Uterus (tissue), 4 donors: ENCODE measurements at places on chromosomes 1 and 21. TPM values are rescaled to one million over a fixed set of nuclear protein-coding genes. Genes with fewer than 3 reads are reported as not detected.

EIF3I gene
- total RNA-seq: 135 TPM

SAMD13 gene
- total RNA-seq: 1.8 TPM

RCSD1 gene
- 16.7 TPM for total RNA-seq

ATP8B2 gene
- total RNA-seq: 75.9 TPM

FAM177B gene
- total RNA-seq: not detected

KCTD3 gene
- total RNA-seq: 92.4 TPM

AXDND1 gene
- not detected for total RNA-seq

RAB4A gene
- 49.2 TPM for total RNA-seq

DNA sequence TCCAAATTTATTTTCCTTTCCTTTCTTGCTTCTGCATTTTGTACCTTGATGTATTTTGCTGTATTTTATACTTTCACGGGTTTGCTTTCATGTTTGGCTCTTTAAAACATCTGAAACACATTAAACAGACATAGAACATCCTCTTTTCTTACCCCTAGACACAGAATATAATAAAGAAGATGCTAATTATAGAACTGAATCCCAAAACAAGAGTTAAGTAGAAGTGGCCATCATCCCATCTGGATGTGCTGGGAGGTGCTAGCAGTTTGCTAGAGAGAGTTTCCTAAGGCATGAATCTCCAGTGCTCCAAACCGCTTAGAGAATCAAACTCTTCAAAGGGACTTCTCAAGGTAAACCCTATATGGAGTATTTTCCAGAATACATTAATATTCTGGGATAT lies 53.9 kb upstream of the GNG12 start:
- H3K36me3 ChIP-seq: no peaks in the 10 kb centered on the region
- H3K27ac ChIP-seq: no peak overlapping the region
- H3K4me3 ChIP-seq: no peak overlapping the region
- H3K27me3 ChIP-seq: no peaks in the 10 kb centered on the region
- no peak for DNase-seq

GRCh38 chr1:36175137-36176095 lies 19.5 kb downstream of the MAP7D1 start:
- H3K27ac ChIP-seq: peak overlapping the region; percentile 43
- H3K27me3 ChIP-seq: no peaks in the 10 kb centered on the region
- H3K4me3 ChIP-seq: no peak overlapping the region
- peaks cover 4% of the 10 kb centered on the region for H3K4me1 ChIP-seq
- no peaks in the 10 kb centered on the region for H3K36me3 ChIP-seq

GRCh38 chr1:208069908-208070307 lies 159.0 kb upstream of the CD34 start:
- H3K4me3 ChIP-seq: no peak overlapping the region
- H3K36me3 ChIP-seq: no peaks in the 10 kb centered on the region
- H3K27ac ChIP-seq: no peak overlapping the region
- no peaks in the 10 kb centered on the region for H3K27me3 ChIP-seq
- DNase-seq: no peak

- H3K36me3 ChIP-seq: no peaks in the 10 kb centered on the region
- no peak for DNase-seq
- no peaks in the 10 kb centered on the region for H3K4me1 ChIP-seq
- H3K27ac ChIP-seq: no peak overlapping the region
These were observed 35.0 kb downstream of the DHCR24 start for GRCh38 chr1:54851936-54852524.

- H3K4me3 ChIP-seq: no peak overlapping the region
- H3K27me3 ChIP-seq: no peaks in the 10 kb centered on the region
- DNase-seq: no peak
- H3K27ac ChIP-seq: no peak overlapping the region
- no peaks in the 10 kb centered on the region for H3K36me3 ChIP-seq
These were observed 225.8 kb downstream of the PTPRU start for GRCh38 chr1:29462096-29462495.

DNA sequence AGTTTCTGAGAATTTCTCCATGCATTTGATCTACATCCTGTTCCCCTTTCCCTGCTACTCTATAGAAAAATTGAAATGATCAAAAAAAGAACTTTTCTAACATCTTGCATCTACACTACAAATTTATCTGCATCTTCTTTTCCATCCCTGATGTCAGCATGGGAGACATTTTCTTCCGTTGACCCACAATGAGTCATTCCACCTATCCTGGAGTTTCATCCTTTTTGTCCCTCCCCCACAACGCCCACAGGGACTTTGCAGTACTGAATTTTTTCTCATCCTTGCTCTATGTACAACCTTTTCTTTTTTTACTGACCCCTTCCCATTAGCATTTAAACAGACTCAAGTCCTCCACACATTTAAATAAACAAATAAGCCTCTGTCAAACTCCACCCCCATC lies 112.2 kb upstream of the MROH9 start:
- H3K27me3 ChIP-seq: no peaks in the 10 kb centered on the region
- H3K4me3 ChIP-seq: no peak overlapping the region
- no peak overlapping the region for H3K27ac ChIP-seq
- no peaks in the 10 kb centered on the region for H3K36me3 ChIP-seq
- DNase-seq: no peak

DNA sequence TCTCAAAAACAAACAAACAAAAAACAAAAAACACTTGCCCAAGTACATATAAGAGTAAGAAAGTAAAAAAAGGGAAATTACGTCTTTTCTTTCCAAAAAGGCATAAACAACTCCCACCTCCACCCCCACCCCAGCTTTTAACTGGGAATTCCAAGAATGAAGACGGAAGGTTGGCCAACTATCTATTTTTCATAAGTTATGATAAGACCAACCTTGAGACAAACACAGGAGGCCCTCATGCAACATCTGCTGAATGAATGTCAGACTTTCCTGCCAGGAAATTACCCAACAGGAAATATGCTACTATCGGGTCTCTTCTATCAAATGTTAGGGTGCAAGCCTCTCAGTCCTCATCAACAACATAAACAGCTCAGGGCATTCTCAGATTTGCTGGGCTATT lies 1.9 kb downstream of the BSDC1 start:
- H3K27ac ChIP-seq: no peak overlapping the region
- no peak for DNase-seq
- H3K4me1 ChIP-seq: peaks cover 11% of the 10 kb centered on the region

GRCh38 chr1:44621841-44622286 lies 52.4 kb downstream of the TMEM53 start:
- H3K4me1 ChIP-seq: no peaks in the 10 kb centered on the region
- H3K27me3 ChIP-seq: no peaks in the 10 kb centered on the region
- no peak overlapping the region for H3K4me3 ChIP-seq

DNA sequence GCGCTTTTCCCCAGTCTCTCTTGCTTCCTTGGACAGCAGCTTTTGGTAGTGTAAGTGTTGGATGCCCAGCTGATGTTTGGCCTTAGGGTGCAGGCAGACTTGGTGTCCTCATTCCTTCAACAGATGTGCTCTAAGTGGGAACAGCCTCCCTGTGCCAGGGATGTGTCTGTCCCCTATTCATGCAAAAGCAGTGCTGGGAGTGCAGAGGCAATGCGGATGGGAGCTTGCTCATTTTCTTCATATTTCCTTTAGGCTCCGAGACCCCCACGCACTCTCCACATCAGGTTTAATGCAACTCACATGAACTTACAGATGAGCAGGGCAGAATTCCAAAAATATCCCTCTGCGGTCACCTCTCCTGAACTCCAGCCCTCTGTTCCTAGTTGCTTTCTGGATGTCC lies 96.1 kb downstream of the IER5 start:
- H3K36me3 ChIP-seq: no peaks in the 10 kb centered on the region
- no peaks in the 10 kb centered on the region for H3K4me1 ChIP-seq
- H3K4me3 ChIP-seq: no peak overlapping the region
- no peak for DNase-seq

GRCh38 chr1:180627411-180627810 lies 4.4 kb upstream of the XPR1 start:
- no peaks in the 10 kb centered on the region for H3K27me3 ChIP-seq
- no peak for DNase-seq
- no peaks in the 10 kb centered on the region for H3K4me1 ChIP-seq
- no peaks in the 10 kb centered on the region for H3K36me3 ChIP-seq
- no peak overlapping the region for H3K27ac ChIP-seq
- no peak overlapping the region for H3K4me3 ChIP-seq

GRCh38 chr1:219778110-219778509 lies 150.2 kb downstream of the SLC30A10 start:
- H3K4me3 ChIP-seq: no peak overlapping the region
- no peaks in the 10 kb centered on the region for H3K27me3 ChIP-seq
- no peaks in the 10 kb centered on the region for H3K36me3 ChIP-seq

- no peak for DNase-seq
- H3K36me3 ChIP-seq: no peaks in the 10 kb centered on the region
- no peak overlapping the region for H3K4me3 ChIP-seq
- H3K27ac ChIP-seq: no peak overlapping the region
- H3K4me1 ChIP-seq: no peaks in the 10 kb centered on the region
- H3K27me3 ChIP-seq: no peaks in the 10 kb centered on the region
These were observed 20.8 kb upstream of the SDC3 start for GRCh38 chr1:30929135-30929889.

DNA sequence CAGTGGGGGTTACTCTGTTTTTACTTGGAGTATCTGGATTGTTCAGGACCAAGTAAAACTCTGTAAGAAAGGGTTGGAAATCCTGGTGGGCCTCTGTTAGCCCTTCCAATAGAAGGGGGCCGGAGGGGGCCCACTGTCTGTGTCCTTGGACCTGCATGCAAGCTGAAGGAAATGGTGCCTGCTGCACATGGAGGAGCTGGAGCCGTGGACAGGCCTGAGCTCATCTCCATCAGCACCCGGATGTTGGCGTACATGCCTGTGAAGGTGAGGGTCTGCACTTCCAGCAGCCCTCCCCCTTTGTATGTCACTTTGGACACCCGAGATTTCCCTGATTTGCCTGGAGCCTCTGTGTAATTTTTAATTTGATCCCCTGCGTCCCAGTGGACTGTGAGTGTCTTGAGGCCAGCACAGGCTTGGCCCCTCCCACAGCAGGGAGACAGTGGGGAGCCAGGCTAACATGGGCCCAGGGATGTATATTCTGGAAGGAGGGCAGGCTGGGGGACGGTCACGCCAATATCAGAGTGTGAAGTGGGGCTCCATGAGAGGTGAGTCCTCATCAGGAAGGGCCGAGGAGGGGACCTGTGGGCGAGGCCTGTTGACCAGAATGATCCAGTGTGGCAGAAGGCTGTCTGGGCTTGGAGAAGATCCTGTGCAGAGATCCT lies 16.8 kb downstream of the GALNT2 start:
- no peaks in the 10 kb centered on the region for H3K4me1 ChIP-seq
- H3K4me3 ChIP-seq: no peak overlapping the region
- DNase-seq: no peak
- no peaks in the 10 kb centered on the region for H3K27me3 ChIP-seq

DNA sequence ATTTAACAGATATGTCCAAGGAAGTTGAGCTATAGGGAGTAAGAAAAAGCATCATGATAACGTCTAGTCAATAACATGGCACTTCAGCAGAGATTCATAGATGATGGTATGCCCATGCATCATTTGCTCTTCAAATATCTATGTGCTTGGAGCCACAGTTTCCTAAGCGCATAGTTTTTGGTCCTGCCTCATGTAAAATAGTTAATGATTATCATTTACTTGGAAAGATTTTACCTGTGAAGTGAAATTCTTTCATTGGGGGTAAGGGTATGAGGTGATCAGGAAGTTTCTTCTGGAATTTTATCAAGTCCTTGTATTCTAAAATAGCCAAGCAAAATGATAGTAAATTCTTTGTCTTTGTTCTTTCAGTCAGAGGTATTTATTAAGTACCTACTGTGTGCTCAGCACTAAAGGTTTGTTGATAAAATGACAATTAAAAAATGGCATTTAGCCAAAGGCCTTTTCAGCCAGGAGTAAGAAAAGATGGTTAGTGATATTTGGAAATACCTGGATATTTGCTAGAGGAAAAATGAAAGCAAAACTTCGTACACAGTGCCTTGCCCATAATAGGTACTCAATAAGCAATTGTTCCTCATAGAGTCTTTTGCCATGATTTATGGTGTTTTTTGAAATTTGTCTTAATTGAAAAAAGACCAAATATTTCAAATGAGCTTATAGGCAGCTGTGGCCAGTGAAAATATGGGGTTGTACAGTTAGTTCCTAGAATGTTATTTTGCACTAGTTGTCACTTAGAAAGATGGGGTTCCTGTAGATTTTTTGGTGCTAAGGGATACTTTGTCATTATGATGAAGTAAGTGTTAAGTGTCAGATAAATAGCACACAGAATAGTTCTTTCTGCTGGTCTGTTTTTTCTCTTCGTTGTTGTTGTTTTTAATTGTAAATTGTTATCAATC lies 13.1 kb downstream of the PDIK1L start:
- no peaks in the 10 kb centered on the region for H3K36me3 ChIP-seq
- H3K27ac ChIP-seq: no peak overlapping the region
- H3K4me1 ChIP-seq: no peaks in the 10 kb centered on the region
- H3K4me3 ChIP-seq: no peak overlapping the region
- H3K27me3 ChIP-seq: no peaks in the 10 kb centered on the region

DNA sequence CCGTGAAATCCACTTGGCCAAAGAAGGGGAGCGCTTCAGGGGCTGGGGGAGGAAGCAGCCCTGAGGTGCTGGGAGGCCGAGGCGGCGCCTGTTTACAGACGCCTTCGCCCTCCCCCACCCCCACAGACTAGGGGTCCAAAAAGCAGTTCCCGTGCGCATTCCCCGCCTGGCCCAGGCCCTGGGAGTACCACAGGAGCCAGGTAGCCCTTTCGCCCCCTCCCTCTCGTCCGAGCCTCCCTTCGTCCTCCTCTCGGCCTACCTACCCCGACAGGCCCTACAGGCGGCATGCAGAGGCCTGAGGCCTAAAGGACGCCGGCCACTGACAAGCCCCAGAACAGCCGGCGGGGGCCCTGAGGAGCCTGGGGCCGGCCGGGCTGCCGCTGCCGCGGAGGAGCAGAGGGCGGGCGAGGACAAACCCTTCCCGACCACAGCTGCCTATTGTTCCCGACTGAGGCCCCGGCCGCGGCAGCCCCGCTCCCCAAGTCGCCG lies 522 bp downstream of the RC3H1 start:
- H3K4me3 ChIP-seq: peak overlapping the region; percentile 99
- no peaks in the 10 kb centered on the region for H3K4me1 ChIP-seq
- H3K36me3 ChIP-seq: no peaks in the 10 kb centered on the region

- no peaks in the 10 kb centered on the region for H3K36me3 ChIP-seq
- H3K4me3 ChIP-seq: peak overlapping the region; percentile 87
- DNase-seq: no peak
- no peaks in the 10 kb centered on the region for H3K4me1 ChIP-seq
- H3K27ac ChIP-seq: peak overlapping the region; percentile 89
- H3K27me3 ChIP-seq: no peaks in the 10 kb centered on the region
These were observed 486 bp downstream of the HSPA13 start for GRCh38 chr21:14382486-14382834.

DNA sequence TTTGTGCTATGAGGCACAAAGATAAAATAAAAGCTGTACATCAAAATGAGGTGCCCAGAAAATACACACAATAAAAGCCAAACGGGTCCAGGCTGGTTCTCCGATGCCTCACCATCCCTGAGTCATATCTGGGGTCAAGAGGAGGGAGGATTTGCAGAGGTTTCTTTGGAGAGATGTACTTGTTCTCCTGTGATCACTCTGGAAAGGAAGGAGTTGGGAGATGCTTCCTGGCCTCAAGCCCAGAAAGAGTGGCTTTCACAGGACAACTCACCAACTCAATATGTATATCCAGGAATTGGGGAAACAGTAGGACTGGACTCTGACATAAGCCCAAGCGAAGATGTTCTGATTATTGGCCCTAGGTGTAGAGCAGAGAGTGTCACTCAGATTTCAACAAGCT lies 51.9 kb downstream of the DIPK1A start:
- no peak overlapping the region for H3K4me3 ChIP-seq
- no peak for DNase-seq
- H3K27ac ChIP-seq: peak overlapping the region; percentile 48
- no peaks in the 10 kb centered on the region for H3K36me3 ChIP-seq
- H3K27me3 ChIP-seq: no peaks in the 10 kb centered on the region
